SW 1271 (cell line): ENCODE measurements at places on chromosomes 5 and 9.

DNA sequence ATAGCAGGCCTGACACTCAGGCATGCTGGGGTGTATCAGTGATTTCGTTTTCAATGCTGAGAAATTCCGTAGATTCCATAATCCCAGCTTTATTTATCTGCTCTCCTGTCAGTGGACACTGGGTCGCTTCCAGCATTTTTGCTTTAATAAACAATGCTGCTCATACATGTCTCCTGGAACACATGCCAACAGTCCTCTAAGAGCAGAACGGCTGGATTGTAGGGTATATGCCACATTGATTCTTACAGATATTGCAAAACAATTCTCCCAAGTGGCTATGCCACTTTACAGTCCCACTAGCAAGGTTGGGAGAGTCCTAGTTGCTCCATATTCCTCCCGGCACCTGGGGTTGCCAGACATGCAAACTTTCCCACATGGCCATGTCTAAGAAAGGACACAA lies 81.9 kb downstream of the RAPGEF1 start:
- DNase-seq, result no peak

DNA sequence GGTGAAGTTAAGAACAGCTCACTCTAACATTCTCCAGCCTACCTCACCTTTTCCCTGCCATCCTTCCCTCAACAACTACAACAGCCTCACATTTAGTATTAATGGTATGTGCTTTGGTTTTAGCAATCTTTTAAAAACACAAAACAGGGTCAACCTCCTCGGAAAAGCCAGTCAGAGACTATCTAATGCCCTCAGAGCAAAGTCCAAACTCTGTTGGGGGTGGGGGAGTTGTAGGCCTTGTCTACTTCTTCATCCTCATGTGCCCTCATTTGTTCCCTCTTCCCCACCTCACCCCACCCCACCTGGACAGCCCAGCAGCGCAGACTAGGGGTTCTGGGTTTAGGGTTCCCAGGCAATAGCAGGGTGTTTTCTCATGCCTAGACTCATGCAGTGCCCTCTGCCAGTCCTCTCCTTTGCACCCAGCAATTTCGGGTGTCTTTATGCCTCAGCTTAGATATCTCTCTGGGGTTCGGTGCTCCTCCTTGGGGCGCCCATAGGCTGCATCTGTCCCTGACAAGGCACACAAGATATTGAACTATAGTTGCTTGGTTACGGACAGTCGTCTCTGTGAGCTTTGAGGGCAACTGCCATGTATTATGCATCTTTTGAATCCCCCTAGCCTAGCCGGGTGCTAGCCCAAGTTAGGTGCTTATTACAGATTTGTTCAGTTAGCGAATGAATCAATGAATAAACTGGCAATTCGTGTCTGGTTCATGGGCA lies 762 bp upstream of the TCOF1 start:
- no peak for DNase-seq

DNA sequence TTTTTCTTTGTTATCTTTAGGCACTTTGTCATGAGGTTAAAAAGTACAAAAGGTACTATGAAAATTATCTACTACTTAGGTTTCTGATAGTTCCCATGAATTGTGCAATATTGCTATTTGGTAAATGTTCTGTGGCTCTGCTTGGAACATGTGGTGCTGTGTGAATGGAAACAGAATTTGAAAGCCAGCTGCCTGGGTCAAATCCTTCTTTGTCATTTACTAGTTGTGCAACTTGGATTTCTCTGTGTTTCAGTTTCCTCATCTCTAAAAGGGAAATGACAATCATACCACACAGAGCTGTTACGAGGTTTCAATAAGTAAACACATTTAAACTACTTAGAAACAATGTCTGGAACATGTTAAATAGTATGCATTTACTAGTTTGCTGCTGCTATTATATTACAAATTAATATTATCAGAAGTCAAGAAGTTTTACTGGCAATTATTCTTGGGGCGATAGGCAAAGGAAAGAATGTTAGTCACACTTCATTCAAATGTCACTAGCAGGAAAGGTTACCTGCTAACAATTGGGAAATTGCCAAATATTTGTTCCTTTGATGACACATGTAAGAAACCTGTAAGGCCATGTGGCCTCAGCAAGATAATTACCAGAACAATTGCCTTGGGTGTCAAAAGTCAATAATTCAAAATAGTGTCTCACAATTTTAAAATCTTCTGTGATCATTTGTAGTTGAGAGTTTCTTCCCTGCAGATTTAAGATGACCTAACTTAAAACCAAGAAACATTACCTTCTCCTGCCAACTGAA lies 184.8 kb downstream of the KIAA0825 start:
- DNase-seq, result no peak

DNA sequence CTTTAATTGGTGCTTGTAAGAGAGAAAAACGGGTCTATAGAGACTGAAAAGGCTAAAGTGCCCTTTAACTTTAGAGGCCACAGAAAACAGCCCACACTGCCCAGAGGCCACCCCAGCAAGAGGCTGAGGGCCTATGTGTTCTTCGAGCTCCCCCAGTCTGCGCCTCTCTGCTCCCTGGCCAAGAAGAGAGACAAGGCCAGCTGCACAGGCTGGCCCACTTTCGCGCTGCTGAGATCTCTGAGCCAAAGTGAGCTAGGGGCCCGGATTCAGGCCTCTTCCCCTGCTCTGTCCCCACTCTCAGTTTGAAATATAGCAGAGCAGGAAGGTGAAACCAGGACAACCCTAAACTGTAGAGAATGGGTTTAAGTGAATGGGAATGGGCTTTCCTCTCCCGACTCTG lies 132.0 kb upstream of the TRIM32 start:
- DNase-seq, result no peak

GRCh38 chr9:116692616-116693015 lies 5.5 kb downstream of the TRIM32 start:
- no peak for DNase-seq

GRCh38 chr9:129027685-129028191 lies 393 bp downstream of the SH3GLB2 start:
- peak; percentile 62 for DNase-seq

DNA sequence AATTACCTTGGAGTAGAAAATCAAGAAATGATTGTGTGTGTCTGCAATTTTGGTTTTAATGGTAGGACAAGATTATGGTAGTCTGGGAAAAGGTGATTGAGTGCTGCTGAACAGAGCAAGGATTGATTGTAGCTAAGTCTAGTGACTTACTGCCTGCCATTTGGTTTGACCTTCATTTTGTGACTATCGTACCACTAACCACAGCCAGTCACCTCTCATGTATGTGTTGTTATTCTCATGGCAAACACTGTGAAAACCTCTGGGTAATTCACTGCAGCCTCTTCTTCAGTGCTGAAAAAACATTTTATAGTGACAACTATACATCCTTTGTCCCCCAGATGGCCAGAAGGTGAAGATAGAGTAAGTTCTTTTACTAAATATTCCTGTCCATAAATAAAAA lies 37.5 kb downstream of the CTNNA1 start:
- DNase-seq, result no peak

GRCh38 chr9:113914517-113914916 lies 38.4 kb downstream of the ZNF618 start:
- no peak for DNase-seq

- no peak for DNase-seq
Observed at GRCh38 chr9:129336601-129337331, 158.7 kb upstream of the IER5L start.

- DNase-seq, result no peak
Observed at GRCh38 chr5:79850316-79850822, 140.7 kb downstream of the MTX3 start.

GRCh38 chr5:95823738-95824609 lies 1.4 kb upstream of the GLRX start:
- DNase-seq, result peak; percentile 96

- no peak for DNase-seq
Observed at GRCh38 chr5:34003941-34004340, 3.9 kb downstream of the AMACR start.

GRCh38 chr9:37995348-37995737 lies 73.7 kb downstream of the SHB start:
- DNase-seq, result no peak

- DNase-seq, result no peak
Observed at GRCh38 chr5:8418049-8418426, 549.1 kb downstream of the MTRR start.

- DNase-seq, result no peak
Observed at GRCh38 chr5:162842727-162843126, 594.7 kb upstream of the CCNG1 start.
